Uterus (tissue), 4 donors: ENCODE measurements at places on chromosomes 1 and 21. TPM values are rescaled to one million over a fixed set of nuclear protein-coding genes. Genes with fewer than 3 reads are reported as not detected.

DNA sequence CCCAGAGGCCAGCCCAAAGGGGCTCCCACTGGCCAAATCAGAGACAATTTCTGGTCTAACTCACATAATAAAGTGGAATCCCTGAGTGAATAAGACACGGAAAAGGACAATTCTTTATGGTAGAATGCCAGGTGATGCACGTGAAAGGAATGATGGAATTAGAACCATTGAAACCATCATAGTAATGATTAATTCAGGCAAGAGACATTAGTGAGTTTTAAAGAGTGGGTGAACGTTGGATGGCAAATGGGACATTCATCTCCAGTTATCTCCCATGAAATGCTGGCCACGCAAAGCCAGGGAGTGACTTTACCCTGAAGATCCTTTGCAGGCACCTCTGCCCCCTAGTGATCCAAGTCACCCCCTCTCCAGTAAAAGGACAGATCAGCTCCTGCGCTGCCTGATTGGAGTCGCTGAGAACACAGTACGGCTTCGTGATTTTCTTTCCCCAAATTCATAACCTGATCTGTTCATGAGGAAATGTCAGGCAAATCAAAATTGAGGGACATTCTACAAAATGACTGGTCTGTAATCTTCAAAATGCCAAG, 87.5 kb downstream of the AJAP1 start:
- DNase-seq, result no peak

- DNase-seq, result no peak
Observed at GRCh38 chr1:180951836-180952656, 39.3 kb downstream of the KIAA1614 start.

Gene ZNF436
- total RNA-seq, result 12.1 TPM

Gene RAD54L
- not detected for total RNA-seq

Gene MLLT11
- 10.6 TPM for total RNA-seq

GRCh38 chr1:167795810-167796740, 74.3 kb downstream of the MPZL1 start:
- no peak for DNase-seq

DNA sequence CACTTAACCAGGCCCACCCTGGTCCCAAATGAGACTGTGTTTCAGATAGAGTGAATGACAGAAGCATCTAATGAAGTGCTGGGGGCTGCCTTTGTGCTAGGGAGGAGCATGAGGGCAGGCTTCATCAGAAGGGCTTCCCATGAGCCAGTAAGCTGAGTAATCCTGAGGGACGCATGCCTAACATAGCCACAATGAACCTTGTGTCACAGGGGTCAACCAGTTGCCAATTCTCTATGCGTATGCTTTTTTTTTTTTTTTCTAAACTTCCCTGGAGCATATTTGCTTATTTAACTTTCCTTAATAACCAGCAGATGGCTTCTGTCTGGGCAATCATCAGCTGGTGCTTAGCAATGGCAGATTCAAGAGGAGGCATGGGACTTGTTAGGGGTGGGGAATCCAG, 25.5 kb upstream of the CYP2J2 start:
- DNase-seq, result no peak

DNA sequence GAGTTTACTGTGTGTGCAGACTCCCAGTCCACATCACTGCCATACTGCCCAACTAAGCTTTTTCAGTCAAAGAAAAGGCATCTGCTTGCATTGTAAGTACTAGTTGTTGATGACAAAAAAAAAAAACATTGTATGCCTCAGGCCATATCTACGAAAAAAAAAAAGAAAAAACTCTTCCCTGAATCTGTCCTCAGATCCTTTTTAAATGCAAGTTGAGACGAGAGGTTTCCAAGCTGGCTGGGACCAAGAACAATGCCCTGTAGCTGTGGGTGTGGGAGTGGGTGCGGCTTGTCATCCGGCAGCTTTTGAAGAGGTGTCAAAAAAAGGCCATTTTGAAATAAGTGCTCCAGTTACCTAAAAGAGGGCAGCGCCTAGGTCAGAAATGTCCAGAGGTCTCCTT, 29.2 kb upstream of the HHAT start:
- DNase-seq, result no peak

GRCh38 chr1:235650341-235651169, 971 bp upstream of the GNG4 start:
- DNase-seq, result no peak

Gene DNM3
- 17.4 TPM for total RNA-seq

- DNase-seq, result no peak
Observed at GRCh38 chr1:232274236-232274855, 355.6 kb downstream of the SIPA1L2 start.

GRCh38 chr1:192978195-192978710, 80.9 kb downstream of the UCHL5 start:
- no peak for DNase-seq

DNA sequence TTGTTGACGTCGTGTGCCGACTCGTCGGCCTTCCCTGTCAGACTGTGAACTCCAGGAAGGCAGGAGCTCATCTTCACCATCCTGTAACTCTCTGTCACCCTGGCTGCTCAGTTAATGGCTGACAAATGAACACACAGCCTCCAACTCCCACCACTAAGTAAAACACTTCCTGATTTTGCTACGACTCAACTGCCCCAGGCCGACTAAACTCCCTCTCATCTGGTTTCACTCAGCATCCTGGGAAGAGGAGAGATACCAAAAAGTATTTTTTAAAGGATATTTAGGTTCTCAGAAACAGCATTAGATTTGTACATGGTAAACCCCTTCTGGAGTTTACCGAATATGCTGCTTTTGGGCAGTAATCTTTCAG, 18.2 kb upstream of the LHX4 start:
- no peak for DNase-seq

Gene ADGRL4
- 54.9 TPM for total RNA-seq

Gene PAQR6
- not detected for total RNA-seq

DNA sequence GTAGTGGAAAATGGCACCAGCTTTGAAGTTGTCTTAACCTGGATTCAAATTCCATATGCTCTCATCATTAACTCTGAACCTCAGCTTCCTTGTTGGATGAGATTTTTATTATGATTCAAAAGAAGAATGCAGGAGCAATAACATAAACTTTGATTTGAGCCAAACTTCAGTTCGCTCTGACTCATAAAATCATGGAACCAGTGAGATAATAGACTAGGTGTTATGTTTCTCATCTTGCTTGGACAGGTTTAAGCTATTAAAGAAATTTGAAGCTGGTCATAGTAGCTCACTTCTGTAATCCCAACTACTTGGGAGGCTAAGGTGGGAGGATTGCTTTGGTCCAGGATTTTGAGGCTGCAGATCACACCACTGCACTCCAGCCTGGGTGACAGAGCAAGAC, 172.8 kb downstream of the CLEC20A start:
- DNase-seq, result no peak

- DNase-seq, result no peak
Observed at GRCh38 chr1:113993072-113993471, 13.8 kb downstream of the OLFML3 start.

DNA sequence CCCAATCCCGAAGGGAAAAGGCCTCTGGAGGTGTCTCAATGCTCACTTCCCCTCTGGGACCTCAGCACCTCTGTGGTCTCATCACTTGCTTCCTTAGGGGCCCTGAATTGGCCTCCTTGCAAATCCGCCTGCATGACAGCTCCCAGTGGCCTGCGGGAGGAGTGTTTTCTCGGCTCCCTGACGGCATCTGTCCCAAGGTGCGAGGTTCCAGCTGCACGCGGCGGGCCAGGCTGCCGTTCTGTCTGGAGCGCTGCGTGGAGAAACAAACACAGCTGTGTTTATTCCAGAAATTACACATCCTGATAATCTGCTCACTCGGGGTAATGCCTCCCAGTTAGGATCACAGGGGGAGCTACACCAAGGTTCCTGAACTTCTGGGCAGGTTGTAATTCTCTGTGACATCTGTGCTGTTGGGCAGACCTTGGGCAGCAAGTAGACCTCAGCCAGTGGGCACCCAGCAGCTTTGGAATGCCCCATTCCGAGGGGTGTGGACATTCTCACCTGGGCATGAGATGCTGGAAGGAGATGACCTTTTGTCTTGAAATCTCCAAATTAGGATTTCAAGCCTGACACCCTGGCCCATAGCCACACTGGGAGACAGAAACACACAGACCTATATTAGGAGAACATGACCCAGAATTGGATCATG, 18.2 kb downstream of the EPHB2 start:
- DNase-seq, result no peak

DNA sequence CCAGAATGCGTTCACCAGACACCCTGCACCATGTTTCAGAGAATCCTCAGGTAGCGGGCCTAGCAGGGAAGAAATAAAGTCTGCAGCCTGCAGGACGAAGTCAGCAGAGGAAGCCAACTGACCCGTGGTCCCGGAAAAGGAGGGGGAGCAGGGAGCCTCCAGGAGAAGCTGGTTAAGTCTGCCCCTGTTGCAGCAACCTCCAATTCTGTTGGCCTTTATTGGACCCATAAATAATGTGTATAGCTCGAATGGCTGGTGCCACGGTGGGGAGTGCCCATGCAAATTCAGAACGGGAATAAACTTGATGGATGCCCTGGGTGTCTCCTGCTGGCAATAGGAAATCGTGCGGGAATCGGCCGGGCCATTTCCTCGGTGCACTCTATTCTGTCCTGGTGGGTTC, 254.1 kb downstream of the AJAP1 start:
- DNase-seq, result no peak

Gene KIF21B
- 0.29 TPM for total RNA-seq

GRCh38 chr1:83959824-83960498, 39.0 kb downstream of the TTLL7 start:
- no peak for DNase-seq

- DNase-seq, result peak; percentile 48
Observed at GRCh38 chr1:38029081-38029681, 16.6 kb downstream of the UTP11 start.

DNA sequence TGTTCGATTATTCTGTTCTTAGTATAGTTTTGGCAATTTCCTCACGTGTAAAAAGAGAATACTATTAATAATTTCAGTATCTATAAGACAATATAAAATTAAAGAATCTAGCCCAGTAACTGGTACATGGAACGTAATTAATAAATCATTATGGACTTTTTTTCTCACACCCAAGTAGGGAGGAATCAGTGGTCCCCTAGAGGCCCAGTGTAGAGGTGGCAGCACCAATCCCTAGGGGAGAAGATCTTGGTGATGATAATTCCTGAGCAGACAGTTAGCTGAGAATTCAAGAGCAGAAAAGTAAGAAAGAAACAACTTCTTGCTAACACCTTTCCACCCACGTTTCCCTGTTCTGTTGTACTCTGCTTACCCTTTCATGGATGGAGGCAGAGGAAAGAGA, 19.7 kb upstream of the SELE start:
- DNase-seq, result no peak

GRCh38 chr1:1629430-1630190, 2.4 kb upstream of the MMP23B start:
- no peak for DNase-seq

GRCh38 chr1:226882187-226882586, 11.8 kb downstream of the PSEN2 start:
- no peak for DNase-seq

GRCh38 chr1:231171623-231172197, 9.9 kb downstream of the TRIM67 start:
- no peak for DNase-seq

DNA sequence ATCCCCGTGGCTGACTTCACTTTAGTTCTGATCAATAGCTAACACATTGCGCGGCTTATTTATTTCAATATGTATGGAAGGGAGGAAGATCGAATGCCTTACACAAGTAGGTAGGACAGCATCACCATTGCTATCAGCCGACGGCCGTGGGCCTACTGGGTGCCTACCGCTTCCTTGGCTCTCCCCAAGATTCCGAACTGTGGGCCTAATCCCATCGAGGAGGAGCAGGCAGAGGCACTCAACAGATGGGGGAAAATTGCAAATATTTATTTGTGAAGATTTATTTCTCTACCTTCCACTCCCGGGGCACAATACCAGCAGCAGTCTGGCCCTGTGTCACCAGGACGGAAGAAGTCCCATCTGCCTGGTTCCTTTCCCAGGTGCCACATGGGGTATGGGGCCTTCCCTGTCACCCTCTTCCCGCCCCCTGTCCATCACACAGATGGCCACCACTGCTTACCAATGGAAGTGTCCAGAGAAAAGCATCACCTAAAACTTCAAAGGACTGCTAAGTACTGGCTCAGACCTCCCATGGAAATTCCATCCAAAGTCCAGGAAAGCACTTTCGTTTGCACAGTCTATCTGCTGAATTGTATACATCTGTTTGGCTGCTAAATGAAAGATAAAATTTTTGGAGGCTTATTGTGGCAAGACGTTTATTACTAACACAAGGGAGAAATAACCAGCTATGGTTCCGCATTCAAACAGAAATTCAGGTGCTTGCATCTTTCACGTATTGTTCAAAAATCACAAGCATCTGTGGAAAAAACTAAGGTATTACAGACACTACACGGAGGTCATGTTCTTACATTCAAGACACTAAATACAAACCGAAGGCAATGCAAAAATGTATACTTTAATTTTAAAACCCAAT, 11.8 kb downstream of the AGT start:
- no peak for DNase-seq

Gene ACTA1
- total RNA-seq, result not detected

- DNase-seq, result no peak
Observed at GRCh38 chr21:43864962-43865539, at the start of gene AGPAT3. Gene AGPAT3, plus strand, starts transcription at chr21:43865223. Its CDS starts 94,459 bp downstream, at chr21:43959682.

DNA sequence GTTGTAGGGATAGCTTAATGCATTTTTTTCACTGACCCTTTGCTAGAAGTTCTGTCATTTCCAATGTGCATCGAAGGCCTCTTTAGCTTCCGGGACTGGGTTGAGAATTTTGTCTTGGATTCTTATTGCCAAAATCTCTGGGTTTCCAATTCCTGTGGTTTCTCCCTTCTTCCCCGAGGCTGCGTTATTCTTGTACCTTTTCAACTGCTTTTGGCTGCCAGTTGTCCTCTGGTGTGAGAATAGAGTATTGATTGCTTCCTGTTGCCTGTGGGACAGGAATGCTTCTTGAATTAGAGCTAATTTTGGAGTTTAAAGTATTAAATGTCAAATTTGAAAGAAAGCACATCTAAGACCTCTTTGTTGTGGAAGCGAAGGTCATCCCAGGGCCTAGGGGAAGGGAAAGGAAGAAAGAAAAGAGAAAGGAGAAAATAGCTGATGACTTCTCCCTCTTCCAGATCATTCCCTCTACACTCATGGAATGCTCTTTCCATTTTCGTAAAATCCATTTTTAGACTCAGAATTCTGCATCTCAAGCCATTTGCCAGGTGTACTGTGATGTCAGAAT, 21.1 kb downstream of the HUNK start:
- DNase-seq, result no peak
